ENCODE measurements at places on chromosomes 3 and 15.

DNA sequence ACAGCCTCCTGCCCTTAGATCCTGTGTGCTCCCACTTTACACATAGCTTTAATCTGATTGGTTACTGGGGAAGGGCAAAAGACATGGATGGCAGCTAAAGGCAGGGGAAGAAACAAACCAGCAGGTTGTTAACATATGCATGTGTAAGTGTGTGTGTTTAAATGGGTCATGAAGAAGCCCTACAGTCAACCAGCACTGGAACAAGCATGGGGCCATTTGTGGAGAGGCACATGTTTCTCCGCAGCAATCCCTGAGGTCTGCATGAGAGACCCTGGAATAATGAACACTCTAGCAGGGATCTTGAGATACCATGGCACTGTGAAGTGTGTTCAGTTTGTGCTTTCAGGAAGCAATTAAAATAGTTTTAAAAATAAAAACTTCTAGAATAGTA lies 6.0 kb downstream of the KLF13 start:
- no peak for DNase-seq

DNA sequence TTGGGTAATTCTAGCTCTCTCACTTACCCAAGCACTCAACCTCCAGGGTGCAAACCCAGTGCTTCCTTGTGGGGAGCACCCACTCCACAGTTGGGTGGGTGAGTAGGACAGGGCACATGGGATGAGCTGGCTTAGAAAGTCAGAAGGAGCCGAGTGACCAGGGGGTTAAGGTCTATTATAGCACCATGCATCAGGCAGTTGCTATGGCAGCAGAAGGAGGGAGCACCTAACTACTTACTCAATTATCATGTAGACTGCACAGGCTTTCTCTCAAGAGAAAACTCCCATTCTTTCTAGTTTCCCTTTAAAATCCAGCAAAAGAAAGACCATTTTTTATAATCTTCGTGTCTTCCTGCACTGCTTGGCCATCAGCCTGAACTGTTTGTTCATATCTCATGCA lies 163.0 kb downstream of the OCA2 start:
- no peak for DNase-seq

DNA sequence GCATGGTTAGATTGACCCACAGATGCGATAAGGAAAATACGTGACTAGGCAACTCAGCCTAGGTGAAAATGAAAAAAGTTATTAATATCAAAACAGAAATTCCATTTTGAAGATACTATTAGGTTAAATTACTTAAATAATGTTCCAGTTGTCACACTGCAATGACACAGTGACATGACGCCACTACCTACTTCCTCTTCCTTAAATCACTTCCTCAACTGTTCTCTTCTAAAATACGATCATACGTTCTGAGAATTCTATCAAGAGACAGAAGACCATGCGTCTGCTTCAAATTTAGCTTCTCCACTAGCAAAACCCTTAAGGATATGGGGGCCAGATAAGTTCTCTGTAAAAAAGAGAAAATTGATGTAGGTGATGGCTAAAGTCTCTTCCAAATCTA lies 18.2 kb downstream of the CMTM6 start:
- DNase-seq, result no peak

GRCh38 chr3:49912881-49913281 lies 9.2 kb upstream of the MST1R start:
- DNase-seq, result no peak

GRCh38 chr3:140770977-140771667 lies 93.3 kb downstream of the TRIM42 start:
- no peak for DNase-seq

- DNase-seq, result no peak
These were observed 4.3 kb downstream of the BMF start for GRCh38 chr15:40104296-40104864.

GRCh38 chr3:134970895-134971294 lies 175.8 kb downstream of the EPHB1 start:
- DNase-seq, result no peak

All from activated CD4-positive, alpha-beta T cell treated with anti-CD3 and anti-CD28 coated beads for 24 hours (primary cell).